ENCODE measurements at places on chromosomes 3 and 15.

GRCh38 chr3:112984485-112984884 lies 6.3 kb upstream of the GTPBP8 start:
- no peak for DNase-seq

DNA sequence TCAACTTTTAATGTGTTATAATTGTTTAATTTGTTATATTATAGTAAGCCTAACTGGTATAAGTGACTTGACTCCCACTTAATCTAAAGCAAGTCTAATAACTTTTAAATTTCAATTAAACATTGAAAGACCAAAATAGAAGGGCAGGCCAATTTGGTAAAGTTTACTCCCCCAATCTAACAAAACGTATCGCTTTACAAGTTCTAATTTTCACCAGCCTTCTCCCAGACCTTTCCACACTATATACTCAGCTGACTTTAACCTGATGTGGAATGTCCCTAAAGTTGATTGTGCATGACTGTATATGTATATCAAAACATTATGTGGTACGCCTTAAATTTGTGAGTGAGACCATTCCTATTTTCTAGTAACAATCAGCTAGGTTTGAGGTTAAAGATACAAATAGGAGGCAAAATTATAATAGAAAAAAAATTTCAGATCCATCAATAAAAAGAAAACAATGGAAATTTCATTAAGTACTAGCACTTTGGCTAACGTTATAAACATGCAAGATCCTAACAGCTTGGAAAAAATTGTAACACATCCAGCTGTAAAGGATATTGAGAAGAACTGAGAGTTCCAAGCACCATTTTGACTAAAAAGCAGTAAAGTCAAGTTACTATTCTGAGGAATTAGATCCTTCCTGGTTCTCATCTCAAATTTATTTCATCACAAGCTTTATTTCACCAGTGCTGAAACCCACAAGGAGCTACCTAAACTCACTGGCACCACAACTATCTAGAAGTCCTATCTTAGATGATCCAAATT lies 199.5 kb downstream of the ERC2 start:
- DNase-seq, result no peak

DNA sequence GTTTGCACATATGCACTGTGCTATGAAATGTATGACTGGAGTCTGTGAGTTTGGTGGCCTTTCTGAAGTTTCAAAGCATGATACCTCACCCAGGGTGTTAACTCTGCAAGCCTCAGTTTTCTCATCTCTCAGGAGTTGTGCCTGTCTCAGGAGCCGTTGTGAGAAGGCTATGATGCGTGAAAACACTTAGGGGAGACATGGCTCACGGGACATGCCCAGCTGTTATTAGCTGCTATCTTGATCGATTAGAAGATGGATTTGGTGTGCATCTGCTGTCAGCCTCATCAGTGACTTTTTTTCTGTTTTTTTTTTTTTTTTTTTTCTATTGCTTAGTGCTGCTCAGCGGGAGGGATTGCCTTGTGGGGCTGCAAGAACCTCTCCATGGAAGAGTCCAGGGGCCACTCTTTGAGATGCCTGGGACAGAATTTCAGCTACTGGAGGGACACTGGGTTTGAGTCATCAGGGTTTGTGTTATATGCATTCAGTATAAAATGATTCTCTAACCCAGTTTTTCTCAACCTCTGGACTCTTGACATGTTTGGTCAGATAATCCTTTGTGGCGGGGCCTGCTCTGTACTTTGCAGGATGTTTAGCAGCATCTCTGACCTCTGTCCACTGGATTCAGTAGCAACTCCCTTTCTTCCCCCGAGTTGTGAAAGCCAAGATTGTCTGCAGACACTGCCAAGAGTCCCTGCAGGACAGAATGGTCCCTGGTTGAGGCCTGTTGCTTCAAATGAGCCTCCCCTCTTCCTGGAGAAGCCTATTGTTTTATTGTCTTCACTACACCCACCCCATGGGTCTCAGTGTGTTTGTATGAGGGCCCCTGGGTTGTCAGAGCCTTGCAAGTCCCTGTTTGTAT lies 181.4 kb downstream of the CACNA2D3 start:
- DNase-seq, result no peak

DNA sequence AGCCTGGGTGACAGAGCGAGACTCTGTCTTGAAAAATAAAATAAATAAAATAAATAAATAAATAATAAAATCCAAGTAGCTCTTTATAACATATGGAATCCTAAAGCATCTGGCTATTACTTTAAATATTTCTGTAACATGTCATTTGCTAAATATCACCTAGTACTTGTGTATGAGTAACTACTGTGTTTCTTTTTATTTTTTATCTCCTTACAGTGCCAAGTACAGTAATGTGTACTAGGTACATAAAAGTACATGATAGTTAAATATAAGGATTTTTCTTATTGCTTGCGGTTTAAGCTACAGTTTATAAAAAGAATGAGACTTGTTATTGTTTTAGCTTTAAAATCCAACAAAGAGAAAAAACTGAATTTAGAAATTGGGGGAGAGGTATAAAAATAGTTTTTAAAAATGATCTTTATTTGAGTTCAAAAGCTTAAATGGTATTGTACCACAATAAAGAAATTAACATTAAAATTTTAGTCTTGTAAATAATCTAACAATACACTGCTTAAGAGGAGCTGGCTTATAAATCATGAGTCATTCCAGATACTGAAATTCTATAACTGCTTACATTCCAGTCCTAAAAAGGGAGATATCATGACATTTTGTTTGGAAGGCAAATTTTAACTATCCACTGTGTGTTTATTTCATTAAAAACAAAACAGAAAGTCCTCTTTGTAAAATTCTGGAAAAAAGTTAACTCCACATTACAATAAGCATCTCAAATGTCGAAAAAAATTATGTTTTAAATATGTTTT lies 73.1 kb downstream of the FGF7 start:
- DNase-seq, result no peak

DNA sequence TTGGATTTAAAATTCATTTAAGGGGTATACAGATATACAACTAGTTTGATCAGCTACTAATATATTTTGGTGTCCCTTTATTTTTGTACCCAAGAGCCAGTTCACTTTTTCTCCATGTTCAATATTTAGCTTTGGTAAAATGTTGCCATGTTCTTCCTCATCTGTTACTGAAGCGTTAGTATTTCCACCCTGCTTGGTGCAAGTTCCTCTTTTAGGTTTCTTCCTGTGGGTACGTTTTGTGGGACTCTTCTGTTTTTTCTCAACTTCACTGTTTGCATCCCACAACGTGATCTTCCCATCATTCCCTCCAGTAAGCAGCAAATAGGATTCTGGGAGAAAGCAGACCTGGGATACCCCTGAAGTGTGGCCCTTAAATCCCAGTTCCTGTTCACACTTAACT lies 14.1 kb downstream of the WDR53 start:
- DNase-seq, result no peak

DNA sequence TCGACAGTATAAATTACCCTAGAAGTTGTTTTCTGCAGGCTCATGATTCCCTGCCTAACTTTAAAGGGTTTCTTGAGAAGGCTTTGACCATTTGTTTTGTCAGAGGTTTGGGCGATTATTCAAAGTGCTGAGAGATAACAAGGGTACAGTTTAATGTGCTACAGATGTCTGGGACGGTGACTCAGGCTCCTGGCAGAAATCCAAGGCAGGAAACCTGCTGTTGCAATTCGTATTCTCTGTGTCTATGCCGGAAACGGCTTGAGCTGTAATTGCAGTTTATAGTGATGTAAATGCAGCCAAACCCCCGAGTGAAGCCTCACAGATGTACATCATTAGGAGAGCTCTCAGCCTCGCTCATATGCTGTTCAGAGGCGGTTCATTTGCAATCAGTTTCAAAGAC lies 65.6 kb downstream of the SYNPR start:
- DNase-seq, result peak; percentile 12

- DNase-seq, result no peak
Observed at GRCh38 chr3:124441766-124442165, 288.5 kb upstream of the UMPS start.

Measured in H54 (cell line).